ENCODE measurements at places on chromosomes 7 and 10.

DNA sequence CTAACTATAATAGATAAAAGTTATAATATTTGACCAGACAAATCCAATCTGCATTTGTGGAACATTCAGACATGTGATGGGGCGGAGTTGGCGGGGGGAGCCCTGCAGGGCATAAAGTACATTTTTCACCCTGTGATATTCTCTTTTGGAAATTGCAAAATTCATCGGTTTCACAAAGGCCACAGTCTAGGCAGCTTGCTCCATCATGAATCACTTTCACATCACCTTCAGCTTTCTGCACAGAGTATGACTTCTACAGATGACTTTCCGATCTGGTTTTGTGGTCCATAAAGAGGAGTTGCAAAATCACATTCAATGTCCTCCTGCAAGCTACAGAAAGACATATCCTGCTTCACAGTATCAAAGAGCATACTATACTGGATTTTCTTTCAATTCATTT, 51.4 kb upstream of the APBB1IP start:
- DNase-seq, result no peak

DNA sequence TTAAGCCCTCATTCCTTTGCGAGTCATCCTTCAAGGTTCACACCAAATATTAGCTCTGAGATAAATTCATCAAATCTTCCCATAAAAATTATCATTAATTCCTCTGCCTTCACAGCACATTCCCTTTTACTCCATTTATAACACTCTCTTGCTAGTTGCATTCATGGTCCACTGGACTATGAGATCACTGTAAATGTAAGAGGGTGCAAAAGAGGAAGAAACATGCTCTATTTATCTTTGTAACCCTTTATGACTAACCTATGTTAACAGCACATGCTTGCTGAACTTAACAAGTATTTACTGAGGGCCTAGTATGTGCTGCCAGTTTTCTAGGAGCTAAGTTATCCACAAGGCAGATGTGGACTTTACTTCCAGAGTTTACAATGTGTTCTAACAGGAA, 86.7 kb upstream of the TMEM168 start:
- no peak for DNase-seq

GRCh38 chr7:149559711-149560110, 62.1 kb upstream of the ZNF746 start:
- DNase-seq, result no peak

- no peak for DNase-seq
These were observed 6.1 kb upstream of the IMMP2L start for GRCh38 chr7:111568419-111568818.

DNA sequence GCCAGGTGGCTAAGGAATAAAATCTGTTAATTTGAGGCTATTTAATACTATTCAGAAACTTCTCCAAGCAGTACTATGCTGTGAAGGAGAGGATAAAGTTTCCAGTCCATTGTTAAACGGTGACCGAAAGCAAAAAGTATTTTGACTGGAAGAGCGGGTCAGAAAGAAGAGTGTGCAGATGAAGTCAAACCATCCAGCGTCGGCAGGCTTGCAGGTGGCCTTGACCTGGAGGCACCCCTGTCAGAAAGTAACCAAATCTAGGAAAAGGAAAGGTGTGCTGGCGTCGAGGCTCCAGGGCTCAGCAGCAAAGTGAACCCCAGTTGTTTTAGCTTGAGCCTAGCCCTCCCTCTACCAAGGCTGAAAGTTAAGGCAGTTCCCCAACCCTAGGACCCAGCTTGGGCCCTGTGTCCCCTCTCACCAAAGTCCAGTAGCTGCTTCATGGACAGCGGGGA, 544 bp downstream of the PDK4 start:
- peak; percentile 52 for DNase-seq

GRCh38 chr10:112258407-112258806, 24.8 kb upstream of the TECTB start:
- DNase-seq, result no peak

GRCh38 chr10:30724296-30724695, 94.7 kb upstream of the LYZL2 start:
- DNase-seq, result no peak

- DNase-seq, result no peak
These were observed 57.8 kb downstream of the HHEX start for GRCh38 chr10:92747600-92747999.

Data from midbrain (tissue), 1 donor.